SJCRH30 (cell line): ENCODE measurements at places on chromosomes 5 and 9. TPM values are rescaled to one million over a fixed set of nuclear protein-coding genes. Genes with fewer than 3 reads are reported as not detected.

Gene NR6A1
- total RNA-seq = 5.1 and 6.0 TPM in 2 replicates

DNA sequence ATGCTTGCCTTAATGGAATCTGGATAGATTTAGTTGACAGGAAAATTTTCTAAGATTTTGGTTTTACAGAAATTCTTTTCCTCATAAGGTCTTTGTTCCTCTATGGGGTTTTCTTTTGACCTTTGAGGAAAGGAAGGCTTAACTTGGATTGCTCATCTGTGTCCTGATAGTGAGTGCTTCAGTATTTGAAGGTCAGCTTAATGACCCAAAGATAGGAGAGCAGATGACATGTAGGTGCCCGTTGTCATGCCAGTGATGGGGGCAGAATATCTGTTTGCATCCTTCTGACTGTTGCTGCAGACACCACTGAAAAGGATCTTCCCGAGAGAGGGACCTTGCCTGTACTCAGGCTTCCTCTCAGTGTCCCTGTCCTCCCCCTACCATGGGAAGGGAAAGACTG, 30.9 kb downstream of the MEGF10 start:
- DNase-seq = no peak

DNA sequence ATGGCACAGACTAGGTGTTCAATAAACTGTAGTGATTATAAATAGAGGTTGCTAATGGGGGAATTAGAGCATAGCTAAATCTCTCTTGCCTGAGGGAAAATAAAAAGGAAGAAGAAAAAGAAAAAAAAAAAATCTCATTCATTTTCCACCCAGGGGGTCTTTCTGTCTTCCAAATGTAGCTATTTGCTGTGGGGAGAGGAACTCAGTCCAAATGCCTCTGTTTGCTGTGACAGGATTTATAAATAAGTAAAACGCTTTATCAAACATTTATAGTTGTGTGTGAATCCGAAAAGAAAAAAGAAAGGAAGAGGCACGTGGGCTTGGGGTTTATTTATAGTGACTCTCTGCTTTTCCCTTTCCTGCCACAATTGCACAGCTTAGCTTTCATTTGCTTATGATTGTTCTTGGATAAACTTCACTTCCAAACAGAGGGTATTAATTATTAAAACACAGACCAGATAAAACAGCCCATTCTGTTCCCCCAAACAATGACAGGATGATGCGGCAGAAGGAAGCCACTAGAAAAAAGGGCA, 245.7 kb downstream of the ASTN2 start:
- no peak for DNase-seq

Gene EIF4E1B
- total RNA-seq = not detected in 2 replicates

Gene SURF1
- 19.0 and 19.3 TPM in 2 replicates for total RNA-seq
